Urinary bladder (tissue), 4 donors: ENCODE measurements at places on chromosomes 16 and 17. TPM values are rescaled to one million over a fixed set of nuclear protein-coding genes. Genes with fewer than 3 reads are reported as not detected.

DNA sequence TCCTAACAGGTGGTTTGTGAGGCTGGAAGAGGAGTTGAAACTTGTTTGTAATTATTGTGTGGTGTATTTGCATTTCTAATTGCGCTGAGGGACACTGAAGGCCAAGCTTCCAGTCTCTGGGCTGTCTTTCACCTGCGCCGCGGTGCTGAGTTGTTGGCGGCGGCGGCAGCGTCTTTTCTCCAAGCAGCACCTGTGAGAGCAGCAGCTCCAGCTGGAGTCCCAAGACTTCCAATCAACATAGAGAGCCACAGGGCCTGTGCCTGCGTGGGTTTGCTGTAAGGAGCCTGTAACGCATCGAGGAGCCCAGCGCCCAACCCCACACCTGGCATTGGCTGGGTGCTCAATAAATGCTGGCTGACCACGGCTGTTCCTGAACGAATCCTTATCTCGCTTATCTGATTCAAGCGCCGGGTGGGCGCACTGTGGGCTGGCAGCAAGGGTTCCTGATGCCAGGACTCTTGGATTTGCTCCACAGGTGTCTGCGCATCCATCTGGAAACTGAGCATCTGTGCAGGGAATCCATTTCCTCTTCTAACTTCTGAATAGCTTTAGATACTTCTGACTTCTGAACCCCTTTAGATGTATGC is 138.1 kb downstream of the ASIC2 start:
- no peak for DNase-seq

DNA sequence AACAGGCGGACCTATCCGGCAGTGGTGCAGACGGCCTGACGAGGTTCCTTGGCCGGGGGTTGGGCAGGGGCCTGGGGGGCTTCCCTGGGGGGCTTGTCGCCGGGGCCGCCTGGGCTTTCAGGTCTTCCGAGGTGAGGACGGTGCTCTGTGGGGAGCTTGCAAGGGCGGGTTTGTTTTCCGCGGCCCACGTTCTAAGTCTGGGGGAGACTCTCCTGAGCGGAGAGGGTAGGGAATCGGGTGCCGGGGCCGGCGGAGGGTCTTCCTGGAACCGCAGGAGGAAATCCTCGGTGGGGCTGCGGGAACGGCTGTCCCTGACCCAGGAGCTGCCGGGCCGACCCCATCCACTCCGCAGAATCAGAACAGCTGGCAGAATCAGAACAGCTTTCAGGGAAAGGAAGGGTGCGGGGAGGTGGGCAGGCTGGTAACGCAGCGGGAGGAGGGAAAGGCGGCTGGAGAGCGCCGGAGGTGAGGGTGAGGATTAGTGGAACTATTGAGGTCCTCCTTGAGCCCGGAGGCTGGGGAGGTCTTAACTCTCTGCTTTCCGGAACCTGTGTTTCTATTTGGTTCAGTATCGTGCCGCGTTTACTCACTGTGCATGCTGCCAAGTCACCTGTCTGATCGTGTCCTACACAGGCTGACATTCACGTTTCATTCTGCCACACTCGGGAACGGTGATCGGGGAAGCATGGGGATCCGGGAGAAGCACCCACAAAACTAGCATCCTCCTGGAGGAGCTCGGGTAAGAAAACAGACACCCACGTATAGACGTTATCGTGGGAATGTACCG is 28.9 kb downstream of the CPSF4L start:
- DNase-seq, result no peak

GRCh38 chr16:28011223-28011622 is 52.3 kb downstream of the GSG1L start:
- DNase-seq, result no peak

- DNase-seq, result peak; percentile 46
Measured at GRCh38 chr17:29111816-29112499, 68.2 kb downstream of the MYO18A start.

DNA sequence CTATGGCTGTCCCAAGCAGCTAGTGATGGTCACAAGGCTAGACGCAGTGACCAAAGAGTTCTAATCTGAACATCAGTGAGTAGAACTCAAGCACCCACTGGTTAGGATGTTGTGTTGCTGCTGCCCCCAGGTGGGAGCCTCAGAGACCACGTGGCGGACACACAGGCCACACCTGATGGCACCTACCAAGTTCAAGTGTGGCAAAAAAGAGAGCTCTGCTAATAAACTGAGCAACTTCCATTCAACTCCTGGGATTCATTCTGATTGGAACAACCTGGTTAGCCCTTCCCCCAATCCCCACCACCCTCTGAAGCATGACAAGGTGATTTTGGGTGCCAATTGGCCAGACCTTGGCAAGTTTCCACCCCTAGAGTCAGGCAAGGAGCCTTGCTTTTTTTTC is 3.5 kb upstream of the LCMT1 start:
- no peak for DNase-seq

DNA sequence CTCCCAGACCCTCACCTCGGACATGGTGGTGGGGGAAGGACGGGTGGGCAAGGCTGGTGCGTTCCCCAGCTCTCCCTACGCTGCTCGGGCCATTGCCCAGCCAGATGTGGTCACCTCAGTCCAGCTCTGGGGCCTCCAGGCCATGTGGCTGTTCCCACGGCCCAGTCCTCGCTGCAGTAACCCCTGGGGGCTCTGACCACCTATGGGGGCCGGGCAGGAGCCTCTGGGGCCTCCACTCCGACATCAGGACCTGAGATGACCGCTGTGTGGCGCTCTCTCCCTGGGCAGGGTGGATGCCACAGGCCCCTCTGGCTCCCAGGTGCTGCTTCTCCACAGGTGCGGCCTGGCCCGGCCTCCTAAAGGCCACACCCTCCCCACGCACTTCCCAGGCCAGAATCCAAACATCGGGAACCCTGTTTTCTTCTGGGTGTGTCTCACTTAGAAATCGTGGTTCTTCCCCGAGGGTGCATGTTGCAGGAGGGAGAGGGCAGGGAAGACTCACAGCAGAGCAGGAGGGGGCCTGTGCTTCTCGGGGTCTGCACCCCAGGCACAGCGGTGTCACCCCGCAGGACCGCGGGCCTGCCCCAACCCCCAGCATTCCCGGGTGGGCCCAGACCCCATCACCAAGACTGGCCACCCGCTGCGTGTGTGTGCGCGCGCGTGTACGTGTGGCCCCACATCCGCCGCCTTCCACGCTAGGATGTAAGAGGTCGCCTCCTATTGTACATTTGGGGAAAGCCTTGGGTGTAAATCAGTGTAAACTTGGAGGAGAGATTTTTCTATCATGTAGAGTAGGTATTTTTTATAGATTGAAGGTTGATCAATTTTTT is 5.9 kb upstream of the CAPN15 start:
- no peak for DNase-seq

DNA sequence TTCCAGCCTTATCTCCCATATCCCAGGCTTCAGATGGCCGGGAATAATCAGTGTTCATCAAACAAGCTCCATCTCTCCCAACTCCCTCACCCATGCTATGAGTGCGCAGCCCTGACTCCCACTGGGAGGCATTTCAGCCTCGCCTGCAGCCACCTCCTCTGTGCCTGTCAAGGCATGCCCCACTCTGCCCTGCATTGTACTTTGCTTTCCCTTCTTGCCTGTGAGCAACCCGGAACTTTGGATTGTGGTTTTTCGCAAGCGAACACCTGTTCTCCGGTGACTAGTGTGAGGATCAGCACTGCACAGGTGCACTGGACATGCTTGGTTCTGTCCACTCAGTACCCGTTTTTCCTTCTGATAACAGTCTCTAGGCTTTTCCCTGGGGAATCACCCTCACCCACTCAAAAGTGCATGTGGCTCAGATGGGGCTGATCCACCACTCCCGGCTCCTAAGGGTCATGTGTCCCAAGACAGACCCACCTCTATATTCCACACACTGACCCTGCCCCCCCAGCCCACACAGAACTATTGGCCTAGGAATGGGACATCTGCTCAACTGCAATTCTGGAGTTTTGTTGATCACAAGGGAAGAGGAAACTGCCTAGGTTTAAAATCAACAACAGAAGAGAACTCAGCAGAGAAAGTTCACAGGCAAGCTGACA is 9.1 kb downstream of the CHST6 start:
- peak; percentile 56 for DNase-seq

- no peak for DNase-seq
Measured at GRCh38 chr16:66369055-66369592, 2.6 kb downstream of the CDH5 start.

The SLC4A1 gene
- total RNA-seq, result 6.7 TPM

The PKMYT1 gene
- total RNA-seq, result 2.5 TPM

The CES1 gene
- total RNA-seq, result 25.0 TPM

The PIGS gene
- total RNA-seq, result 21.1 TPM

The ZG16 gene
- total RNA-seq, result not detected
